ENCODE measurements at places on chromosomes 7 and 10. TPM values are rescaled to one million over a fixed set of nuclear protein-coding genes. Genes with fewer than 3 reads are reported as not detected.

The KAZALD1 gene
- 9.6 TPM for total RNA-seq

DNA sequence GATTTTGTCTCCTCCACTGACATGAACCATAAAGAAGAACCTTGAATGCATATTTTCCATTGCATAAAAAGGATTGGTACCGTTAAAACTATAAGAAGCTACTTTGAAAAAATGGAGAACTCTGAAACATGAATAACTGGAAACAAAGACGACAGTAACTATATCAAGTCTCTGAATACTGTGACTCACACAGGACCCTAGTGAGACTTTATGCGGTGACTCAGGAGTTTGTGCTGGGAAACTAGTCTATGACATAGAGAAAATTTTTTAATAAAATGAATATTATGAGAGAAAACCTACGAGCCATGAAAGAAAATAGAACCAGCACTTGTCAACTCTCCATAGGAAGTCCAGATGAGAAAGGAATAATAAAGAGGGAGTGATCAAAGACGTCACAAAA lies 339.9 kb upstream of the ADARB2 start:
- no peak for DNase-seq

DNA sequence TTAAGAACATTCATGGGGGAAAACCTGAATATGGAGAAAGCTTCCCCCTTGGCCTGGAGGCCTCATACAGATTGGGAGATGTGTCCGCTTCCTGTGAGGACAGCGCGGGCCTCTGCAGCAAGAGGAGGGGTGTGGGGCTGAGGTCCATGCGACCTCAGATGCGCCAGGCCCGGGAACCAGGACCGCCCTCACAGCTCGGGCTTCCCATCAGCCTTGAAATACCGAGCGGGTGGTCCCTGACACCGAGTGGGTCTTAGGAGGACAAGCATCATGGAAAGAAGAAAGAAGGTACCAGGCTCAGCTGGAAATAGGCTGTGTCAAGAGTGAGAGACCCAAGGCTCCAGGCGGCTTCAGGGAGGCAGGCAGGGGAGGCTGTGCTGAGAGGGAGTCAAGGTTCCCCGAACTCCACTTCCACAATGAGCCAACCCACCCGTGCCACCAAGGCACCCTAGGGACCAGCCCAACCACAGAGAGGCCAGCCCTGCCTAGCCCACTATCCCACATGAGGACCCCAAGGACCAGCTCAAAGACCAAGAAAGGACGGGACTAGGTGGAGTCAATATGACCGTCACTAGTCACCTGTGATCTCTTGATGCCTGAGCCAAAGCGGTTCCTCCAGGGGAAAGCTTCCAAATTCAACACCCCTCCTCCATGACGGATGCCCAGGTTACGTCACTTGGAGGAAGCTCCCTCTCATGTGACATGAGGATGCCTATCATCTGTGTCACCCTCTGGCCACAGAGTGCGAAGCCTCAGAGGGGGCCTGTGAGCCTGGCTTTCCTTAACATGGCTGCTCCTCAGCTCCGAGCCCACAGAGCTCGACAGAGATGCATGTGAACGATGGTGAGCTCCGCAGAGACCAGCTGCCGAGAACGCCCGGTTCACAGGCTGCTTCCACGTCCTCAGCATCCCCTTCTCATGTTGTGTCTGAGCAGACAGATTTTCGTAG lies 103.7 kb downstream of the TCERG1L start:
- DNase-seq, result no peak

DNA sequence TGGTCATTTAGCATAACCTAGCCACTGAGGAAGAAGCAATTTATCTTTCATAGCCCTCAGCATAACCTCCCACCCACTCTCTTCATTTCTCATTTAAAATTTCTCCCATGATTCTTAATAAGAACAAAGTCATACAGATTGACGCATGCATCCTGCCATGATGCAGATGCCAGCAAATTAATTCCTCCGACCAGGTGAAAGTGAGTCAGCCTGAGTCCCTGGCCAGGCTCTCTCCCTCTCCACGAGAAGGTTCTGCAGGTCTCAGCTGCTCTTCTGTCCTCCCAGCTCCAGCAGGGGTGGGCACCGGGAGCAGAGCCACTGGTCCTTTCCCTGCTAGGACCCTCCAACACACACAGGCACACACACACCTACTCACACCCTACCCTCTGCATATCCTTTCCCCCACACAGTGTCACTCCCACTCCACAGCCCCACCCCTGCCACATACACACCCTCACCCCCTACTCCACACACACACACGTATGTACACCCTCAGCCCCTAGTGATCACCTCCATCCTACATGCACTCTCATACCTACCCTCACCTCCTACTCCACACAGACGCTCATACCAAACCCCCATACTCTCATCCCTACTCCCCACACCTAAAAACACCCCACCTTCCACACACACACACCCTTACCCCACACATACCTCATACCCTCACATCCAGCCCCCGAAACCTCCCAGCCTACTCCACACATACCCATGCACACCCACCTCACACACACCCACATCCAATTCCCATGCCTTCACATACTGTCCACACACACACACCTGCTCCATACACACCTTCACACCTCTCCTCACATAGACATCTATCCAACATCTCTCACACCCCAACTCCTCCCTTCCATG lies 78.0 kb downstream of the FAM13C start:
- no peak for DNase-seq

DNA sequence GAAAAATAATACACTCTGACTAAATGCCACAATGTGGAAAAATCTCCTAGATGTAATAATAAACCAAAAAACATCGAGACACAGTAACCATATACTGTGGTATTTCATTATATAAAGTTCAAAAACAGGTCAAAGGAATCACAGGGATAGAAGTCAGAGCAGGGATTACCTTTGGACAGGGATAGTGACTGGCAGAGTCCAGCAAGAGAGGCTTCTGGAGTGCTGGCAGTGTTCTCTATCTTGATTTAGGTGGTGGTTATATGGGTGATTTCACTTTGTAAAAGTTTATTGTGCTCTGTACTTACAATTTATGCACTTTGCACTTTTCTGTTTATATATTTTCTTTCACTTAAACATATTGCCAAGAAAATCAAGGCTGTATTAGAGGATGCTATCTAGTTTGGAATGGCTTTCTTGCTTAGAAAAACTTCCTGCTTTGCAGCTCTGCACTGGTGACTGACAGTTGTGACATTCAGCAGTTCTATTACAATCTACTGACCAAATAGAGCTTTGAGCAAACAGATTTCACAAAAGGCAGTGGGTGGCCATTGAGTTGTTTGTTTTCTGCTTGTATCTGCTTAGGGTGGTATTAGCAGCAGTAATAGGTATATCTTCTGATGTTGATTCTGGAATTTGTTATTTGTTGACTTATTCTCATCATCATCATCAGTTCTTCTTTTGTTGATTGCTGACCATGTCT lies 263.6 kb upstream of the LRGUK start:
- DNase-seq, result no peak

- DNase-seq, result no peak
These were observed 343.5 kb downstream of the LRMDA start for GRCh38 chr10:75774783-75775490.

The UBE2H gene
- 194 TPM for total RNA-seq

- no peak for DNase-seq
These were observed 9.5 kb upstream of the INTS1 start for GRCh38 chr7:1513657-1514095.

The ANK3 gene
- 21.1 TPM for total RNA-seq

The OGA gene
- 106 TPM for total RNA-seq

GRCh38 chr10:20622531-20623211 lies 274.4 kb downstream of the NEBL start:
- DNase-seq, result peak; percentile 61

The CYP26C1 gene
- not detected for total RNA-seq

DNA sequence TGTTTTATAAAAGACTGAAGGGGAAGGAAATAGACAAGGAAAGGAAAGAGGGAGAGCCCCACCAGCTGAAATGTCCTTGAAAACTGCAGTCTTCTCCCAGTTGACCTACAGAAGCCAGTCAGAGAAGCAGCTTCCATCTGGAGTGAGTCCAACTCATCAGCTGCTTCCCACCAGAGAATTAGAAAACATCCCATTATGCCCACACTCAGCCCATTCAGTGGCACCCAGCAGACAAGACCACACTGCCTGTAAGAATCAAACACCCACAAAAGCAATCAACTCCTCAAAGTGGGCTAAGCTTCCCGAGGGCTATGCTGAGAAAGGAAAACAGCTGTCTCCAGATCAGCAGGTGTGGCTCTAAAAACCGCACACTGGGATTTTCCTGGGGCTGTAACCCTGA lies 29.6 kb upstream of the TMEM213 start:
- no peak for DNase-seq

The SAP25 gene
- 1.4 TPM for total RNA-seq

DNA sequence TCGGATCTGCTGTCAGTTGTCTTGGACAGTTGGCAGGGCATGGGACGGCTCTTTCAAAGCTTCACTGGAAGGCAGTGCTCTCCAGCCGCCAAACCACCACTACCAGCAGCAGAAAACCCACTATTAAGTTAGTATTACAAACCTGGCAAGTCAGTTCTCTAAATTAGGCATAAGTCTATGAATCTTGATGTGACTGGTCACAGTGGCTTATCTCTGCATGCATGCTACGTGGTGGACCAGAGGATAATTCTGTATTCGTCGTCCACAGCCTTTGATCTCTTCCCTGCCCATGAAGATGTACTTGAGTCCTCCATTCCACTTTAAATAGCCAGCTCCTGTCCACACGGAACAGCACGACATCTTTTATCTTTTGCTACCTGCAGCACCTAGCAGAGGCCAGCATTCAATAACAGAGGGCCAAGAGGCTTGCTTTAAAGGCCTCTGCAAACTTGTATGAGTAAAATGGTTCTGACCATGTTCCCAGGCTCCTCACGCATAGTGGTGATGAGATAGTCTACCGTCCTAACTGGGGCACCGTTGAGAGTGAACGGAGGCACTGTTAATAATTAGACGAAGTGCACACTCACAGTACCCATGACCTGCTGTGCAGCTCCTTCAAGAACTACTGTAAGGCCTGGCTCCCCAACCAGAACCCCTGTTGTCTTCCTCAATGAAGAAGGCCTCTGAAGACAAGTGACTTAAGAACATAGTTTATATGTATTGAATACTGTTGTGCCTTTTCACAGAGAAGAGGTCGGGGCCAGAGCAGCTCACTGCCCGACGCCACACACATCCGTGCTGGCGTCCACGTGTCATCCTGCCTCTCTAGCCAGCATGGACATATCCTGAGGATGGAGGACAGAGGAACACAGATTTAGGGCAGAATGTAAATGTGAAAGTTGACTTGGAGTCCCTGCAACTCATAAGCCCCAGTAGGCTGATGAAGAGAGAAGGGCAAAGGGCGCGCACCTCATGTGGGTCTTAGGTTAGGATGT lies 1.0 kb downstream of the GPR146 start:
- no peak for DNase-seq

- no peak for DNase-seq
These were observed 348.2 kb downstream of the DNAJB6 start for GRCh38 chr7:157684909-157685429.

GRCh38 chr7:910931-911431 lies 34.6 kb downstream of the GET4 start:
- no peak for DNase-seq

The MYL10 gene
- total RNA-seq, result 0.73 TPM

GRCh38 chr10:79030705-79031104 lies 38.1 kb upstream of the ZMIZ1 start:
- DNase-seq, result no peak

GRCh38 chr10:120574981-120575380 lies 118.0 kb downstream of the PLPP4 start:
- DNase-seq, result no peak

GRCh38 chr7:101664436-101664835 lies 35.3 kb upstream of the MYL10 start:
- DNase-seq, result no peak

- no peak for DNase-seq
These were observed 203.2 kb downstream of the ARL4A start for GRCh38 chr7:12890586-12890985.

GRCh38 chr7:28440055-28440601 lies 27.8 kb downstream of the CREB5 start:
- no peak for DNase-seq

DNA sequence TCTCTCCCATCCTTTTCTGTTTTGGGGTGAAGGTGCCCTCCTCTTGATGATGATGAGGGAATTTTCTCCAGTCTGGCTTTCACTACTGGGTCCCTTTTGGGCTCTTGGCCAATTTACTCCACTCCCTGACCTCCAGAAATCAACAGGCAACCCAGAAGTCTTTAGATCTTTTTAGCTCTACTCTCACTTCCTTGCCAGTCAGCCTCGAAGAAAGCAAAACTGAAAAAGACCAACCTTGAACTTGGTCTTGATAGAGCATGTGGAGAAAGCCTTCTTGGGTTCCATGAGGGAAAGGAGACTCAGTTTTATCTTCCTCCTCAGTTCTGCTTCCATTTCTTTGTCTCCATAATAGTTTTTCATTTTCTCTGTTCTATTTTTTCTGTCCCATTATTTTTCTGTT lies 91.4 kb upstream of the NPVF start:
- DNase-seq, result no peak

GRCh38 chr10:29583674-29584073 lies 51.1 kb downstream of the SVIL start:
- DNase-seq, result peak; percentile 87

Measured in astrocyte (in vitro differentiated cells and primary cell).